Stimulated activated CD8-positive, alpha-beta memory T cell treated with anti-CD3 and anti-CD28 coated beads, Interleukin-12 subunit alpha, Interleukin-12 subunit beta, amount 100 ng/mL, for 4 hours (primary cell): ENCODE measurements at places on chromosomes 7 and 10.

DNA sequence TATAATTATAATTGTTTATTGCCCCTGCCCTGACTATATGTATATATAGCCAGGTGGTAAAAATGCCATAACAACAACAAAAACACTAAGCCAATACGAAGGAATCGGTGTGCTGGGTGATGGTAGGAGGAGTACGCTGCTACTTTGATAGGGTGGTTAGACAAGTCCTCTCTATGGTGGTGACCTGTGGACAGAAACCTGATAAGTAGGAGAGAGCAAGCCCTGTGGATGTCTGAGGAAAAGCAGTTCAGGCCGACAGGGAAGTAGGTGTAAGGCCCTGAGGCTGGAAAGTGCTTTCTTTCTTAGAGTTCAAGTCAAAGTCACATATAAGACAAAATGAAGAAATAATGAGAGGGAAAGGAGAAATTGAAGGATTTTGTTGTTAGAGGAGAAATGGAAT lies 823.8 kb upstream of the CELF2 start:
- no peak for DNase-seq

DNA sequence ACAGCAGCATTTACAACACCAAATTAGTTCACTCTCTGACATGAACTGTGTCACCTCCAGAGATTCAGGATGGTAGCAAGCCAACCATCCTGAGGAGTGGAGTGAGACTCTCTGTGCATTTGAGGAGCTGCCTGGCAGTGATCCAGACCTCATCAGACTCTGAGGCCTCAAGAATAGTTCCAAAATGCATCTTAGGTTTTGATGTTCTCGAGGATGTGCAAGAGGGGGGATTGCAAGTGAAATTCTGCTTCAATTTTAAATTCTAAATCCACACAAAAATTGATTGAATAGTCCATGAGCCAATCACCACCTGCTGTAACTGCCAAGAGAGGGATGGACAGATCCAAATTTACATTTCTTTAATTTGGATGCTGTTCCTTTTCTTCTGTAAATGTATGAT lies 49.7 kb downstream of the SLK start:
- no peak for DNase-seq

- DNase-seq: no peak
Measured at GRCh38 chr10:33238643-33239042, 95.8 kb downstream of the NRP1 start.

GRCh38 chr7:151416941-151417315 lies 7.1 kb upstream of the WDR86 start:
- no peak for DNase-seq

- no peak for DNase-seq
Measured at GRCh38 chr7:33965183-33965744, 59.9 kb downstream of the BMPER start.

GRCh38 chr10:131786756-131787605 lies 113.8 kb upstream of the PPP2R2D start:
- DNase-seq: no peak

- no peak for DNase-seq
Measured at GRCh38 chr7:158450476-158451124, 137.0 kb downstream of the PTPRN2 start.

DNA sequence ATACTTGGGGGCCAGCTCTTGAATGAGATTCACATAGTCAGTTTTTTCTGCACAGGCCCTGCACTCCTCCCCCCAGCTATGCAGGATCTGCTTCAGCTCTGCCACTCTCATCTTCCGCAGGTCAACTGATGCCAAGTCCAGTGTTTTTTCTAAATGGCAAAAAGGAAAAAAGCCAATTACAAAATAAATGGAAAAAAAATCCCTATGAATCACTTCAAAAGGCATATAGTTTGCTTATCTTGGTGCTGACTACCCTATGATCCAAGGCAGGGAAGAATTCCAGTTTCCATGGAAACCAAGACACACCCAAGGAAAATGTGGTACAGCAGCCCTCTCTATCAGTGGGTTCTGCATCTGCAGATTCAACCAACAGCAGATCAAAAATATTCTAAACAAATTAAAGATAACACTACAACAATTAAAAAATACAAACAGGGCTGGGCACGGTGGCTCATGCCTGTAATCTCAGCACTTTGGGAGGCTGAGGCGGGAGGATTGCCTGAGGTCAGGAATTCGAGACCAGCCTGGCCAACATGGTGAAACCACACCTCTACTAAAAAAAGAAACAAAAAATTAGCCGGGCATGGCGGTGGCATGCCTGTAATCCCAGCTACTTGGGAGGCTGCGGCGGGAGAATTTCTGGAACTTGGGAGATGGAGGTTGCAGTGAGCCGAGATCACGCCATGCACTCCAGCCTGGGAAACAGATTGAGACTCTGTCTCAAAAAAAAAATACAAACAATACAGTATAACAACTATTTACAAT lies 17.6 kb downstream of the CDNF start:
- DNase-seq: no peak

DNA sequence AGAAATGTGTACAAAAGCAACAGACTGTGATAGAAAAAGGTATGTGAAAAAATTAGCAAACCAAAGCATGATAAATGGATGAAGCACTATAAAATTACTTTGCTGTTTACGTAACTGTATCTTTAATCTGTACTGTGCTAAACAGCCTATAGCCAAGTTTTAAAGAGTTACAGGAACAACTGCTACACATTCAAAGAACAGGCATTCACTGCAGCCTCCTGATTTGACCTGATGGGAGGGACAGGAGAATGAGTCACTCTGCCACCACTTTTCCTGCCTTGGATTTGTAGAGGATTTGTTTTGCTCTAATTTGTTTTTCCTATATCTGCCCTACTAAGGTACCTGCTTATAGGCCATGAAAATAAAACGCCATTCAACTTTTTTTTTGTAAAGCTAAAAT lies 116.1 kb downstream of the FANK1 start:
- no peak for DNase-seq

DNA sequence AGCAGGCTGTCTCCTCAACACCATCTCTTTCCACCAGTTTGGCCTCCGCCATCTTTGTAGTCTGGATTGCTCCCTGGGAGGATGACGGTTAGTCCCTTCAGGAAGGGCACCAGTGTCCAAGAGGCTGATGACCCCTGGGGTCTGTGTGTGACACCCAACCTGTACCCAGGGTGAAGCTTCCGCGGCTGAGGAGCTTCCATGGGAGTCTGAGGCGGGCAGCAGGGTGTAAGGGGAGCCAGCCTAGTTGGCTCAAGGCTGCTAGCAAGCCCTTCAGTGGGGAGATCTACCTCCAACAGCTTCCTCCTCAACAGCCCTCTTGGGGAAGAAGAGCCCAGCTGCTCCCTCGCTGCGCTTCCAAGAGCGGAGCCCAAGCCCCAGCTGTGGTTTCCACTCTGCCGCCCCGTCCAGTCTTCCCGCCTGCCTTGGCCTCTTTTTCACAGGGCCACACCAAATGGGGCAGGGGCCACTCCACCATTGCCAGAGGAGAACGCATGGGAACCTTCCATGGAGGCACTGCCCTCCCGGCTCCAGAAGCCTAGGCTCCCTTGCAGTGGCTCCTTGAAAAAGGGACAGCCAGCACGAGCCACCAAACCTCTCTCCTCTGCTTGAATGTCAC lies 57.4 kb downstream of the TMEM209 start:
- DNase-seq: no peak

GRCh38 chr10:94673614-94674321 lies 9.8 kb upstream of the CYP2C18 start:
- DNase-seq: no peak

DNA sequence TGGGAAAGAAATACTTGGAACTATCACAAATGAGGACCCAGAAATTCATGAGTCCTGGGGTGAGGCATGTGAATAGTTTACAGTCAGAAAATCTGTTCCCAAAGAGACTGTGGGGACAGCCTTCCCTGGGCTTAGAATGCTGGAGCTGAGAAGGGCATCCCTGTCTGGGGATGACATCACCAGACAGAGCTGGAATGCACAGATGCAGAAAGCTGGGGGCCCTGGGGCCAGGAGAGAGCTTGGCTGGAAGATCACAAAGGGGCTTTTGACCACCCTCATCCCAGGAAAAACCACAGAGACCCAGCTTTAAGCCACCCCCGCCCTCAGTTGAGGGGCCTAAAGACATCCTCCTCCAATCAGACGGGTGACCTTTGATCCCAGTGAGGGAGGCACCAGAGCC lies 264.5 kb downstream of the PLXNA4 start:
- DNase-seq: no peak

DNA sequence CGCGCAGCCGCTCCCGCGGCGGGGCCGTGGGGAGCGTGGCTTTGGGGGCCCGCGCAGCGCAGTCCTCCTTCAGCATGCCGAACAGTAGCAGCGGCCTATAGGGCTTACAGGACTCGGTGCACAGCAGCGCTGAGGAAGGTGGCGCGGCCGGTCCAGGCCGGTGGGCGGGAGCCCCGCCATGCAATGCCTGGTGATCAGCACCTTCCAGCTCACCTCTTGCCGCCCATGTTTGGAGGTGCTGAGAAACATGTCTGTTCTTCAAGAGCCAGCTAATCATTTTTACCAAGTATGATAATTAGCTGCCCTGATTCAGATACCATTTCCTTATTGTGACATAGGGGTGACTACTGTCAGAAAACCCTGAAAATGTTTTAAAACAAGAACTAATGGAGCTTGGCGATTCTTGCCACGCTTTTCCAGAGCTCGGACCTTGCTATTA lies 33.5 kb upstream of the SFTPD start:
- no peak for DNase-seq

DNA sequence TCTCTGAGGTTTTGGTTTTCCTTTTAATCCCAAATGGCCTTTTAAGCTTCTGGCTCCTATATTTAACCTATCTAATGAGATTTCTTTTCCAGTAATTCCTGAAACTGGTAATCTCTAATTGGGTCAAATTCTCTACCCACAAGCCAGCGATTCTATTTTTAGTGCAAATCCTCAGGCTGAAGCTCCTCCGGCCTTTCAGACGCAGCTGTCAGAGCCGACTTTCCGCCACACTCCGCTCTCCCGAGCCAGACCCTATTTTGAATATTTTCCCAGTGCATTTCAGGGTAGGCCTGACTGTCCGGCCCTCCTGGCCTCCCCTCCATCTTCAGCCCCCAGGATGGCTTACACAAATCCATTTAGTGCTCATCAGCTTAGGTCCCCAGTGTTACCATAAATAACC lies 9.7 kb upstream of the ADCY1 start:
- no peak for DNase-seq

DNA sequence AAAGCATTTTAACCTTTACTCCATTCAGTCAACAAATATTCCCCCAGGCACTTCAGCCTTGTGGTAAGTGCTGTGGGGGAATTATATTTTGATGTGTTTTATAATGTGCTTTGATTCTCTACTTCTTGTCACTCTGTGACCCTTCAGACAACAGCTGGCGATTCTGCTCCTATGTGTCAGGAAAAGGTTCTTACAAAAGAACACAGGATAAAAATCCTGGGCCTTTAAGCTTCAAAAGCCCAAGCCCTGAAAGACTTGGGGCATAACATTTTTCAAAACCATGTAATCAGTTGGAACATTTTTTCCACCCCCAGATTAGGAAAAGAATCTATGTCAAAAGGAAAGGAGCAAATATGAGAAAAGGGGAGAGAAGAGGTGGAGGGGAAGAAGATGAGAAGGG lies 37.8 kb upstream of the LRRC17 start:
- DNase-seq: no peak

DNA sequence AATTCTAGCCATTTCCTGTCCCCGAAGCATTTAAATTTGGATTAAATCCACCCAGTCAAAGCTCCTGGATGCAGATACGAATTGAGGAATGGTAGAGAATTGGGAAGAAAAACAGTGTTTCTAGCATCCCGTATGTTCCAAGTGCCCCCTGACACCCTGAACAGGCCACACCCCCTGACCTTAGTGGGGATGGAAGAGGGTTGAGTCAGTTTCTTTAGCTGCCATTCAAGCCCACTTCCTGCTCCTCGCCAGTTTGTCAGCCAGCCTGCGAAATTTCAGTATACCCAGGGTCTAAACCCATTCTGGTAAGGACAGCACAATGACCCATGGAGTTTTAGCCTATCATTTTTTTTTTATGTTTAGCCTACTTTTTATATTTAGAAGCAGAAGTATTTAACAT lies 101.1 kb downstream of the PKD1L1 start:
- DNase-seq: no peak

- DNase-seq: peak; percentile 6
Measured at GRCh38 chr10:101889256-101890210, 45.9 kb upstream of the KCNIP2 start.

GRCh38 chr7:139159900-139160675 lies 50.6 kb upstream of the ZC3HAV1 start:
- no peak for DNase-seq

DNA sequence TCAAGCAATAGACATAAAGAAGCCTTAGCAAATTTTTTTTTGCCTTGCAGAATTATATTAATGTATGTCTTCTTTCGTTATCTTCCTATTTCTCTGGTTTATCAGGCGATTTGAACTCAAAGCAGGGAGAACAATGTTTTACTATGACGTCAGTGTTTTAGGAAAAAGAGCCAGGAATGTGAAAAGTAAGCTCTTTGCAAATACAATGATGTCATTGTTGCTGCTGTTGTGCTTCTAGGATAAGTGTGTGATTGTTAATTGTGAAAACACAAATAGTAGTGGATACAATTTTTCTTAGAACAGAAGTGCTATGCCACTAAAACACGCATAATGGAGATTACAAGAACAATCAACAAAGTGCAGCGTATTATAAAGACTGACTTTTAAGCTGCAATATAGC lies 9.5 kb upstream of the AUTS2 start:
- DNase-seq: no peak

GRCh38 chr7:16668049-16668858 lies 22.3 kb downstream of the BZW2 start:
- no peak for DNase-seq

DNA sequence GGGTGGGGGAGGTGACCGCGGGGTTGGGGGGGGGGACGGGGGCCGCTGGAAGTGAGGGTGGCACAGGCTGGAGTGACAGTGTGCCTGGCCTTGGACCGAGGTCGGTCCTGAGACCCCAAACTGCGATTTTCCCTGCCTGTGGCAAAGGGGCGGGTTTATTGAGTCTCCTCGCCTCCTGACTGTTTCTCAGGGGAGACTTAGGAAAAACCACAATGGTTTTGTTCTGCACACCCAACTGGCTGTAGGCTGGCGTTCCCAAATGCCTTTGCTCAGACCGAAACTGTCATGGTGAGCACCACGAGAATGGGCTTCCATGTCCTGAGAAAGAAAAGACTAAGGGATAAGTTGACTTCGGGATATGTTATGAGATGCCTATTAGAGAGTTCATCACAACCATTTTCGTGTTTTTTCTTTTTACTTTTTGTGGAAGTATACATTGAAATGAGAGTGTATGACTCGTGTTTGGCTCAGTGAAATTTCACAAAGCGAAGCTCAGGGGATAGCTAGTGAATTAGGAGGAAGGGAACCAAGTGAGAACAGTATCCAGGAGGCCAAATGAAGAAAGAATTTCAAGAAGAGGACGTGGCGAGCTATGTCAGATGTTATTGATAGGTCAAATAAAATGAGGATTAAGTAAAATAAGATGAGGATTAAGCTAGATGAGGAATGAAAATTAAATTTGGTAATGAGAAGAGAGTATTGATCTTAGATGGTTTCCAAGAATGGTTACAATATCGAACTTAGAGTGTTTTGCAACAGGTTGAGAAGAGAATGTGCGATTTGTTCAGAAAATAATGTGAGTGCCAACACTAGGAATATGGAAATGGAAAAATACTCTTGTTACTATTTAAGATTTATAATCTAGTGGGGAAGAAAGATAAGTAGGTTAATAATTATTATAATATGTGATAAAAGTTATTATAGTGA lies 918 bp downstream of the NET1 start:
- DNase-seq: no peak
